HCEC 1CT (cell line): ENCODE measurements at places on chromosomes 13 and 19.

DNA sequence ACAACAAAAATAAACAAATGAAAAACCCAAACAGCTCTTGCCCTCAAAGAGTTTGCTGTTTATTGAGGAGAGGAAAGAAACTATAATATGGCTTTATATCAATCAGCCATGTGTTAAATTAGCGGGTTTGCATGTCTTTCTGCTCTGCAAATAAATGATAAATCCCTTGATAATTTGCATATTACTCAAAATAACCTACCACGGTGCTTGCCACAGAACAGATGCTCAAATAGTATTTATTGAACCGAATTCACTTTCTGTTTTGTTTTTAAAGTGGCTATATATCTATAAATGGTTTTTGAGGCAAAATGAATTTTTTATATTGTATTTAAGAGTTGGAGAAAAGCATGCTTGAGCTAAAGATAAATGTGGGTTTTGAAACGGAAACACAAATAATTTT, 428.1 kb downstream of the ITGBL1 start:
- no peak for DNase-seq

DNA sequence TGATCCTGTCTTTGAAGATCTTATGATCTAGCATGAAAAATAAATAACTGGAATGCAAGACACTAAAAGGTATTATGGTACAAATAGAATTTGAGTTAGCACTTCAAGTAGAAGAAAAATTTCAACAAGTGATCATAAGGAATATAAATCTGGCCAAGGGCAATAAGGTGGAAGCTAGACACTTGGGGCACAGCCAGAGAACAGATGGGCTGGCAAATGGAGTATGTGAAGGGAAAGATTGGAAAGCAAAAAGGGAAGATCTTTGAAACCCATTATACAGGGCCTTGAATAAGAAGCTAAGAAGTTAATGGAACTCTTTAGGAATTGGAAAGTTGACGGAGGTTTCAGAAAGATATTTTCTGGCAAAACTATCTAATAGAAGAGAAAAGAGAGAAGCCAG, 61.0 kb downstream of the MZT1 start:
- DNase-seq, result no peak

- DNase-seq, result no peak
Observed at GRCh38 chr13:77528414-77528813, 7.1 kb upstream of the SCEL start.

DNA sequence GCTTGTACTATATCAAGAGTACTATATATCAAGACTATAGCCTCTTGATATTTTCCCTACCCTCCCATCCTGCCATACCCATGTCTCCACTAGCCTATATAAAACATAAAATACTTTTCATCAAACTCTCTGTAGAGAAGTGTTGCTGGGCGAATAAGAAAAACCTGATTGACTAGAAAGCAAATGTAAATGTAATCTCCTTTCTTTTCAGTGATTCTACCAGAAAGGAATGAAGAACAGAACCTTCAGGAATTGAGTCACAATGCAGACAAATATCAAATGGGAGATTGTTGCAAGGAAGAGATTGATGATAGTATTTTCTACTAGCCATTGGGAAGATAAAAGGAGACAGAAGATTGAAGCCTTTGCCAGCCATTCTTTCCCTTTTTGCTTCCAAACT, 89.2 kb downstream of the KCNRG start:
- no peak for DNase-seq

- DNase-seq, result no peak
Observed at GRCh38 chr13:111883571-111884343, 183.2 kb upstream of the SOX1 start.

GRCh38 chr13:49298903-49299605, 51.3 kb downstream of the CDADC1 start:
- no peak for DNase-seq

GRCh38 chr13:45280751-45281634, 60.0 kb downstream of the TPT1 start:
- peak; percentile 63 for DNase-seq

GRCh38 chr19:37954421-37954874, 47.4 kb downstream of the SIPA1L3 start:
- no peak for DNase-seq

- DNase-seq, result no peak
Observed at GRCh38 chr13:113152984-113153809, 5.3 kb upstream of the PROZ start.

DNA sequence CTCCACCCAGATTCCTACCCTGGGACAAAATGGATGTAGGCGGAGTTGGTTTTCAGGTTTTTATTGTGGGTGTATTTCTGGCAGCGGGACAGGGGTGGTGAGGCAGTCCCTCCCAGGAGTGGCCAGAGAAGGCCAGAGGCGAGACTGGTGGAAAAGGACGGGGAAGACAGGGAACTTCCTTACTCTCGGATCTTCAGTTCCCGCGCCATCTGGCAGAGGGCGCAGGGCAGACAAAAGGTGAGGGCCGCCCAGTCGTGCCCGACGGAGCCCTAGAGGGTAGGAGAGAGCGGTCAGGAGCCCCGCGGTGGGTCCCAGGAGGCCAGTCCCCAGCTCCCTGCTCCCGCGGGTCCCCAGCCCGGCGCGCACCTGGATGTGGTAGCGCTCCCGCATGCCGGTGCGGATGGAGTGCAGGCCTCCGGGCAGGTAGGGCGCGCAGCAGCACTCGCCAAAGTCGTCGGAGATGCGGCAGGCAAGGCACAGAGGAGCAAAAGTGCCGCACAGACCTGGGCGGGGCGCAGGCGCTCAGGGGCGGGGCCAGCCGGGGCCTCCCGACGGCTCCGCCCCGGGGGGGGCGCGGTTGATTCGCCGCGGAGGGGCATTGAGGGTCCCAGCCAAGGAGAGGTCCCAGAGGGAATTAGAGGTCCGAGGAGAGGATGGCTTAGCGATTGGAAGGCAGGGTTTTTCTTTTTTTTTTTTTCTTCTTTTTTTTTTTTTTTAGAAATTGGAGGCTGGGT, 3.0 kb downstream of the CNFN start:
- DNase-seq, result peak; percentile 37

DNA sequence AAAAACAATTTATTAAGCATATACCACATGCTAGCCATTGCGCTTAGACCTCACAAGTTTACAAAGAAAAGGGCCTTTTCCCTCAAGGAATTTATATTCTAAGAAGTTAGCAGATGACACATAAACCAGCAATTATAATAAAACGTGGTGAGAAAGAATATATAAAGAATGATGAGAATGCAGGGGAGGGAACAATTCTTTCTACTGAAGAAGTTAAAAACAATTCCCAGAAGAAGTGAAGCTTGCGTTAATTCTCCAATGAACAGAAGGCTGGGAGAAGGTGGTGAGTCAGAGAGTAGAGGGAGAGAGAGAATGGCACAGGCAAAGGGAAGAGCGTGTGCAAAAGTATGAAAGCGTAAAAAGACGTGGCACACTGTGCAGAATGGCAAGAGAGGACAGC, 69.5 kb upstream of the ZDHHC20 start:
- DNase-seq, result no peak

DNA sequence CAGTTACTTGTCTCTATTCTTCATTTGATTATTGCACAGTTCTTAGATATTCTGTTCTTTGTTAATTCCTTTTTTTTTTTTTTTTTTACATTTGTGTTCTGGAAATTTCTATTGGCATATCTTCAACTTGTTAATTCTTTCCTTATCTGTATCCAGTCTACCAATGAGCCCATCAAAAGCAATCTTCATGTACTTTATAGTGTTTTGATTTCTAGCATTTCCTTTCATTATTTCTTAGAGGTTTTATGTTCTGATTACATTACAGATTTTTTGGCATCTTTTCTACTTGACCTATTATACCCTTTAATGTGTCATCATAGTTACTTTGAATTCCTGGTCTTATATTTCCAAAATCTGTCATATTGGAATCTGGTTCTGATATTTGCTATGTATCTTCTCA, 2194.8 kb downstream of the PCDH9 start:
- DNase-seq, result no peak

- no peak for DNase-seq
Observed at GRCh38 chr19:1873524-1874473, 10.4 kb upstream of the KLF16 start.

- no peak for DNase-seq
Observed at GRCh38 chr19:7982103-7982502, 23.3 kb downstream of the ELAVL1 start.

- DNase-seq, result no peak
Observed at GRCh38 chr13:73321043-73321442, 262.2 kb downstream of the KLF5 start.

DNA sequence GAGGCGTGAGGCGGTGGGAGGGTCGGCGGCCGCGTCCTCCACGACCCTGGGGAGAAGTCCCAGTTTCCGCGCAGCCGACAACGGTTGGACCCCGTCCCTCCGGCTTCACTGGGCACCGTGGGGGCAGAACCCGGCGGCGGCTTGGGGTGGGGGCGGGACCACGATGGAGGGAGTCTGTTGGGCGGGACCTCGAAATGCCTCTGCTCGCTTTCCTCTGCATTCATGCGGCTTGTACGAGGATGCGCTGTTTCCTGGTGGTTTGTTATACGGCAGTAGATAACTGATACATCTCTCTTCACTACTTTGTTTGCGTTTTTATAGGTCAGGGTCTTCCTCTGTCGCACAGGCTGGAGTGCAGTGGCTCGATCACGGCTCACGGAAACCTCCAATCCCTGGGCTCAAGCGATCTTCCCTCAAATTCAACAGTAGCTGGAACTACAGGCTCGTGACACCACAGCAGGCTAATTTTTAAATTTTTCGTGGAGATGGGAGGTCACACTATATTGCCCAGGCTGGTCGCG, 24.6 kb upstream of the ZNF846 start:
- no peak for DNase-seq

- peak; percentile 39 for DNase-seq
Observed at GRCh38 chr13:97574926-97575325, 141.0 kb downstream of the RAP2A start.

- no peak for DNase-seq
Observed at GRCh38 chr13:109288151-109288709, 498.2 kb downstream of the IRS2 start.

DNA sequence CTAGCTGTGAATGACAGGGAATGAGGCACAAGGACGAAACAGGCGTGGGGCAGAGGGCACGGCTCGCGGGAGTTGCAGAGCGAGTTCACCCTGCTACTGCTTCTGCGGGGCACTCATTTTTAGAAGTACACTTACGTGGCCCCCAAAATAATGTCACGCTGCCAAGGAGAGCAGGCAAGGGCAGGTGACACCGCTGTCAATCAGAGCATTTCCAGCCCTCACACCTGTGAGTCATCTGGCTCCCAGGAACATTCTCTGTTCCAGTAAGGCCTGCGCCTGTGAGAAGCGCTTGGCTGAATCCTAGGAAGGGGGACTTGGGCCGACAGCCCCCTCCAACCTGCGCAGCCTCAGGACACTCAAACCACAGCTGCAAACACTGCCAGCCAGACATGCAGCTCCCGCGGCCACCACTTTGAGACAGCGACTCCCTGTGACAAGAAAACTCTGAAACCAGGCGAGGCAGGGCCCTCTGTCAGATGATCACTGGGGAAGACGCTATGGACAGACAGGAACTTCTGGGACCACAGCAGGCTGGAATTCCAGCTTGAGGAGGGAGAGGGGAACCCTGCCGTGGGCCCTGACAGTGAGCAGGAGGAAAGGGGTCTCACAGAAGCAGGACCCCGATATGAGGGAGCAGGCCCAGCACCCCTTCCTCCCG, 12.7 kb downstream of the DOT1L start:
- no peak for DNase-seq

DNA sequence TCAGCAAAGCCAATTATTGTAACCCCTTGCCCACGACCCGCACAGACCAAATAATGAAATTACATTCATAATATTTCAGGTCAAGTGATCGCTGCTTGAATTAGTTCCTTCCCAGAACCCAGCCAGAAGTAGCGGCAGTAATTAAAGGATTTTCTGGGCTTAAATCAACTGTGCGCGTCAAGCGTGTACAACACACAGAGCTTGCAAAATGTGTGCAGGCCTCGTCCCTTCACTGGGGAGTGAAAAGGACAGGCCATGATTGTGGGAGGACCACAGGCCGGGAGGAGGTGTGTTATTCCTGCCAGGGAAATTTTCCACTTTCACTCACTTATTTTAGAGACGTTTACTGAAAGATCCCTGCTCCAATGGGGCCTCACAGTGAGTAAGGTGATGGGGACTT, 84.9 kb downstream of the CHST8 start:
- no peak for DNase-seq

DNA sequence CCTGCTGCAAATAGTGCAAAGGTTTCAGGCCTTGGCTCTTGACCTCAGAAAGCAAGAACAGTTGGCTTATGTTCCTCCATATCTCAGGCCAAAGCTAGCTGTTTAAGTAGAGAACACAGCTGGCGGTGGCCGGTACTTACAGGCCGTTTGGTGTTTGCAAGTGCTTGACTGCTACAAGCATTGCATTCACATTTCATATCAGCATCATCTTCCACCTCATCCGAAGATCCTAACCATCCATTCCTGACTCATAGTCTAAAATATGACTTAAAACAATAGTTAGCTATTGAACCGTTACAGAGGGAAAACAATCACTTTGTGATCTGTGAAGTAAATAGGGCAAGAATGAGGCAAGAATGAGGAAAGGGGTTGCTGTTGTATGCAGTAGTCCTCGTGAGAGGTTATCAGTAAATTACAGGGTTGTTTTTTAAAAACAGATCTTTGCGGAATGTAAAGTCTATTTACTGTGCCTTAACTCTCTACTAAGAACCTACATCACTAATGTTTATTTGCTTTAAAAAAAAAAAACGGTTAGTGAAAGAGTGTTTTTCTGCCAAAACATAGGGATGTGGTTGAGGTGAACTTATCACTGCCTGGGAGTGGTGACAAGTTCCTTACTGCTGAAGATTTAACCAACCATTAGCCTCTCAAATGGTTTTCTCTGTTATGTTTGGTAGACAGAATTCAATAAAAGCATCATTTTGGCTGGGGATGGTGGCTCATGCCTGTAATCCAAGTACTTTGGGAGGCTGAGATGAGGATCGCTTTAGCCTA, 21.6 kb upstream of the WDR88 start:
- DNase-seq, result no peak

GRCh38 chr19:19103167-19103566, 35.1 kb downstream of the TMEM161A start:
- DNase-seq, result no peak

DNA sequence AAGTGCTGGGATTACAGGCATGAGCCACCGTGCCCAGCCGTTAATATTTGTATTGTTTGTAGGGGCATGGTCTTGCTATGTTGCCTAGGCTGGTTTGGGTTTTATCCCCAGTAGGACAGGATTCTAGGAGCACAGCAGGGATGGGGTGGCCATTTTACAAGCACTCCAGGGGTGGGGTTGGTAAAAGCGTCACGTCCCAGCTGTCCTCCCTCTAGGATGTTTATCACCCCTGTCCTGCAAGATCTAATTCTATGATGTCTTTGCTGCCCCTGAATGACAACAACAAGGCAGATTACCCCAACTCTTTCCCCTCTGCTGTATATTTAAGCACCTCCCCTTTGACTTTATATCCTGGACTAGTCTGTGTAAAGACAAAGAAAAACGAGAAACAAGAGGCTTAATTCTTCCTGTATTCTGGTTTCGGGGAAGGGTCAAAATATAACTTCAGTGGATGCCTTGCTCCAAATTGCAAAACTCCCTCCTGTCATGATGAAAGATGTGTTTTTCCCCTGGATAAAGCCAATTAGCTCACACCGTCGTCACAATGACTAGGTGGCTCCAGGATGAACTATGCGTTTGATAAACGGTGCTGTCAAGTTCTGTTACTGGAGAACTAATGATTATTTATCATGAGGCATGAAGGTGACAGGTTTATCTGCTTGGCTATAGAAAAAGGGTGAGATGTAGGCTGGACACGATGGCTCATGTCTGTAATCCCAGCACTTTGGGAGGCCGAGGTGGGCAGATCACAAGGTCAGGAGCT, 27.8 kb upstream of the OR1M1 start:
- DNase-seq, result no peak

- no peak for DNase-seq
Observed at GRCh38 chr19:15866636-15867035, 31.2 kb downstream of the CYP4F2 start.
